ENCODE measurements at places on chromosomes 3 and 15.

GRCh38 chr15:92021792-92022191, 168.3 kb downstream of the SLCO3A1 start:
- H3K27me3 ChIP-seq: no peaks in the 10 kb centered on the region
- no peaks in the 10 kb centered on the region for H3K36me3 ChIP-seq
- peaks cover 9% of the 10 kb centered on the region for H3K4me1 ChIP-seq
- no peak for DNase-seq
- no peak overlapping the region for H3K4me3 ChIP-seq

GRCh38 chr3:11477407-11477911, 166.3 kb downstream of the VGLL4 start:
- H3K4me1 ChIP-seq: no peaks in the 10 kb centered on the region
- no peaks in the 10 kb centered on the region for H3K27me3 ChIP-seq
- H3K4me3 ChIP-seq: no peak overlapping the region
- no peak for DNase-seq
- no peak overlapping the region for H3K27ac ChIP-seq
- no peaks in the 10 kb centered on the region for H3K36me3 ChIP-seq

- H3K36me3 ChIP-seq: peaks cover 22% of the 10 kb centered on the region
- H3K27me3 ChIP-seq: peaks cover 9% of the 10 kb centered on the region
- peak; percentile 32 for DNase-seq
- peak overlapping the region; percentile 87 for H3K27ac ChIP-seq
- H3K4me1 ChIP-seq: peaks cover 74% of the 10 kb centered on the region
Observed at GRCh38 chr3:46299608-46300460, 54.1 kb upstream of the CCR2 start.

DNA sequence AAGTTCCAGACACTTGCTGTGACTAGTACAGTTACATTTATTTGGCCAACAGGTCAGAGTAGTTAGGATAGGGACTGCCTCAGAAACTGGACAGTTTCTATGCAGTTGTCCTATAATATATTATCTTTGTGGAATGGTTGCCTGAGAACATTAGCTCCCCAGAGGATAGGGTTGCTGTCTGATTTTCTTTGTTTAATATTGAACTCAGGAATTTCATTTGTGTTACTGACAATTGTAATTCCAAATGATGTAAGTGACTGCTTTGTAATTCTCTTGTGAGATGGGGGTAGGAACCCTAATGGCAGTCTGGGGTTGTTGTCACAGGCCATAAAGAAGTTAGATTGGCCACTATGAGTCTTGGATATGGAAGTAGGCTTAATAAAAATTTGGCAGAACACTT, 2.2 kb downstream of the NXPE3 start:
- DNase-seq: no peak
- peaks cover 34% of the 10 kb centered on the region for H3K36me3 ChIP-seq
- H3K4me3 ChIP-seq: peak overlapping the region; percentile 24
- peaks cover 67% of the 10 kb centered on the region for H3K4me1 ChIP-seq
